KG1 (cell line): ENCODE measurements at places on chromosomes 7 and 10.

- DNase-seq = peak; percentile 71
These were observed 514 bp downstream of the NHLRC2 start for GRCh38 chr10:113854761-113855588.

DNA sequence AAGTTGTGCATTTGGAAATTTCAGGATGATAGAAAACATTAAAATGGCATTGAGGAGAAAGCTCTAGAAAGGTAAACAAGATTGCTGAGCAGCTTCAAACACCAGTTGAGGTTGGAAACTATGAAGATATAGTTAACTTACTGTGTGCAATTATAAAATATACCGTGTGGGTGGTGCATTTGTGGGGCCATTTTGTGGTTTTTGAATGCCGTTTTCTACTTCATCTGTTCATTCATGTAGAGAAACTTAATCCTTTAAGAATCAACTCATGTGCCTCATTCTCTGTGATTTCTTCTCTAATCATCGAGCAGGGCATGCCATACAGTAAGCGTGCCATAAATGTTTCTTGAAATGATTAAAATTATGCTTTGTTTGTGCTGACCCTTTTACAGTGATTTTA is 232.8 kb upstream of the TEX47 start:
- DNase-seq = no peak

DNA sequence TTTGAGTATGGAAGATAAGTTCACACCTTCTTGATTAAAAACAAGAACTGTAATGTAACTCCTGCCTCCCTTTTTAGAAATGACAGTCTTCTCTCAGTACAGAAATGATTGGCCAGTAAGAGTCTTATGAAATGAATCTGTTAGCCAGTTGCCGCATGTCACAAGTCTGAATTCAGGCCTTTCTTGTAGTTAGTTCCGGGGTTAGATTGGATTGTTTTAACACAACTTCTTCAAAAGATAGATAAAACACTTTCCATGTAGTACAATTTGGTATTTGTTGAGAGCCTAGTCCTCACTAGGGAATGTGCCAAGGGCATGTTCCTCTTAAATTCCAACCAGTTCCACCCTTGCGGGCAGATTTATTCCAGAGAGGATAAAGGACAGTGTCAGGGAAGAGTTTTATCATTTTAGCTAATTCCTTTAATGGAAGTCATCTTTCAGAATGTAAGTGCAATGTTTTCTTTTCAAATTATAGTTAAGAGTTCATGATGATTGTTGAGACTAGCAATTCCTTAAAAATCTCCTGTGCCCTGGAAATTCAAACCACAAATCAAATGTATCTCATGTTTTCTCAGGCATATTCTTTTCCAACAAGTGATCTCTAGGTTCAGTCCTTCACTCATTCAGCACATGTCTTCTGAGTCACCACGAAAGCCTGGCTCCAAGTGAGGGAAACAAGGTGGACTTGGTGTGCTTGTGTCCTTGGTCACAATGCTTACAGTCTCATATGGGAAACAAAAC is 4.1 kb downstream of the FHIP2A start:
- no peak for DNase-seq

DNA sequence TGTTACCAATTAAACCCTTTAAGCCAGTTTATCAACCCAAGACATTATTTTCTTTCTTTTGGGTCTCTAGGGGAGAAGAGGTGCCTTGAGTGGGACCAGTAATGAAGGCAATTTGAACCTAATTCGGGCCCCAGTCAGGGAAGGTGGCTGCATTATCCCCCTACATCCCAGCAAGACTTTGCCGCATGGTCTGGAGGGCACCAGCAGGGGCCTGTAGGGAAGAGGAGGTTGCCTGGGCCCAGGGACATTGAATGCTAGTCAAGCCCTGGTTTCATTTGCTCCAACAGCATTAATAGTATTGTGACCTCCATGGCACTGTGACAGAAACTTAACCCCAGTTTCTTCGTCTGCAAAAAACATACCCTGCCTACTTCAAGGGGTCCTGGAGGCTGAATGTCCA is 108.8 kb downstream of the CUX1 start:
- no peak for DNase-seq

GRCh38 chr10:122040786-122041185 is 51.8 kb downstream of the TACC2 start:
- DNase-seq = no peak

DNA sequence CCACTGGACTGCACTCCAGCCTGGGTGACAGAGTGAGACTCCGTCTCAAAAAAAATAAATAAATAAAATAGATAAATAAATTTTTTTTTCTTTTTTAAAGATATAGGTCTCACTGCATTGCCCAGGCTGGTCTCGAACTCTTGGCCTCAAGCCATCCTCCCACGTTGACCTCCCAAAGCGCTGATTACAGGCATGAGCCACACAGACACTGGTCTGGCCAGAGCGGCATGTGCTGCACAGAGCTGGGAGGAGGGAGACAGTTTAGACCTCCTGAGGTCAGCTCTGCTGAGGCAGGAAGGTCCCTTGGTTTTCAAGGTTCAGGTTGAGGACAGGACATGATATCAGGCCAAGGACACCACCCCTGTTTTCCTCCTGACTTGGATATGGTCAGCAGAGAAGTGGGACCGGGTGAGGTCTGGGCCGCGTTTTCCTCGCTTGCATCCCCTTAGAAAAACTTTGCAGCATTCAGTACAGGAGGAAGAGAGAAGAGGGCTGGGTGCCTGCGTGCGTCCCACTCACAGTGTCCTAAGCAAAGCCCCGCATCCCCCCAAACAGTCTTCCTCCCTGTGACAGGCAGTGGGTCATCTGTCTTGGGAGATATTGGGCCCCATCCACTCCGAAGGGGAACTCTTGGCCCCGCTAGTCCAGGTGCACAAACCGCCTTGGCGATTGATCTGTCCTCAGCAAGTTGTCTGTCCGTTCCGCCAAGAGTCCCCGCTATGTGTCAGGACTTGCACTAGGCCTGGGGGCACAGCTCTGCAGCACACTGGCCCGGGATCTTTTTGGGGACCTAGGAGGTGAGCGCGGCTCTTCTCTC is 56.1 kb downstream of the ZNF727 start:
- DNase-seq = no peak

DNA sequence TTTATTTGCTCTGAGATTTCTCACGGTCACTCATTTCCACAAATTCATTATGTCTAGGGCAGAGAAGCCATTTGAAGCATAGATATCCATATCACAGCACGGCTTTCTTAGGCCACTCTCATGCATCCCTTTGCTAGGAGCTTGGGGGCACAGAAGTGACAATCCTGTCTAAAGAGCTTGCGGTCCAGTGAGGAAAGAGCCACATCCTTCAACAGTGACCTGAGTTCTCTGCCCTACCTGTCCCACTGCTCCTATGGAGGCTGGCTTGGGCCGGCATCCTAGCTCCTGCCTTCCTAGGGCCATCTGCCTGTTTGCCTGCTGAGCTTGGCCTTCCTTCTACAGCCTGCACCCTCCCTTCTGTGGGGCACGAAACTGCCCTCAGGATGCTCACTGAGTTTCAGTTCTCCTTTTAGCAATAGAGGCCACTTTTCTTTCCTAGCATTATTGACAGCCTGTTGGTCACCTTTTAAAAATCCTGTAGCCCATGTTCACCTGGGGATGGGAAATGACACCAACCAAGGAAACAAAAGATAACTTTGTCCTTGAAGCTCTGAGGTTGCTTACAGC is 212.1 kb upstream of the GRB10 start:
- DNase-seq = no peak

- no peak for DNase-seq
These were observed 104.2 kb downstream of the CTTNBP2 start for GRCh38 chr7:117769085-117769484.

GRCh38 chr10:64090865-64091264 is 569.7 kb downstream of the REEP3 start:
- DNase-seq = no peak

- no peak for DNase-seq
These were observed 37.8 kb downstream of the FAM13C start for GRCh38 chr10:59324597-59324996.

GRCh38 chr10:79266543-79267312 is 80.5 kb upstream of the PPIF start:
- no peak for DNase-seq

- DNase-seq = no peak
These were observed 190.1 kb downstream of the LRRTM3 start for GRCh38 chr10:67115972-67116371.

- no peak for DNase-seq
These were observed 50.3 kb downstream of the SLIT1 start for GRCh38 chr10:97135464-97135863.

DNA sequence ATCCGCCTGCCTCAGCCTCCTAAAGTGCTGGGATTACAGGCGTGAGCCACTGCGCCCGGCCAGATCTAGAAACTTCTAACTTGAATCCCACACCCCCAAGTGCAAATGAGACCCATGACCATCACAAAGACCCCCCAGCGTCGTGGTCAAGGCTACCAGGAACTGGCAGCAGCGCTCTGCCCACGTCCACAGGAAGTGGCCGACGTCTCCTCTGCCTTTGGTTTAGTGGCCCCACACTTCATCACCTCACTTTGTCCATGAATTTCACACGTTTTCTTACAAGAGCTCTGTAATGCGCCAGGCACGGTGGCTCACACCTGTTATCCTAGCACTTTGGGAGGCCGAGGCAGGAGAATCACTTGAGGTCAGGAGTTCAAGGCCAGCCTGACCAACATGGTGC is 53.5 kb upstream of the TNRC18 start:
- DNase-seq = no peak

- no peak for DNase-seq
These were observed 240.5 kb upstream of the PRSS58 start for GRCh38 chr7:142498364-142498763.

GRCh38 chr7:11297764-11298163 is 324.1 kb downstream of the PHF14 start:
- DNase-seq = no peak

DNA sequence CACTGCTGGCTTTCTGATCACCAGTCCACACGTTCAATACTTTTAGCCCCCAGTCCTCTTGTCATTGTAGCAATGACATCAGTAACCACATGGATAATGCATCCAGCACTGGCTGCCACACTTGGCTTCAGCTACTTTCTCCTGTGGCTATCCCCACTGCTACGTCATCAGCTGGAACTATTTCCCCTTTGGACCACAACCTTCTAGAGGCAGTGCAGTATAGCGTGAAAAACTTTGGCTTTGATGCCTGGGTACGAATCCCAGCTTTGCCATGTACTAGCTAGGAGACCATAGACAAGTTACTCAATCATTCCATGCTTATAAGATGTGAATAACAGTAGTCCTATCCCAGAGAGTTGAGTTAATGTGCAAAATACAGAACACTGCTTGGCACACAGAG is 63.2 kb downstream of the CCDC3 start:
- no peak for DNase-seq

GRCh38 chr7:100107890-100108289 is 6.4 kb downstream of the AP4M1 start:
- DNase-seq = no peak

GRCh38 chr10:43857206-43857930 is 208.7 kb upstream of the ZNF32 start:
- DNase-seq = no peak

- DNase-seq = no peak
These were observed 1.3 kb downstream of the ZNF775 start for GRCh38 chr7:150380463-150380862.

DNA sequence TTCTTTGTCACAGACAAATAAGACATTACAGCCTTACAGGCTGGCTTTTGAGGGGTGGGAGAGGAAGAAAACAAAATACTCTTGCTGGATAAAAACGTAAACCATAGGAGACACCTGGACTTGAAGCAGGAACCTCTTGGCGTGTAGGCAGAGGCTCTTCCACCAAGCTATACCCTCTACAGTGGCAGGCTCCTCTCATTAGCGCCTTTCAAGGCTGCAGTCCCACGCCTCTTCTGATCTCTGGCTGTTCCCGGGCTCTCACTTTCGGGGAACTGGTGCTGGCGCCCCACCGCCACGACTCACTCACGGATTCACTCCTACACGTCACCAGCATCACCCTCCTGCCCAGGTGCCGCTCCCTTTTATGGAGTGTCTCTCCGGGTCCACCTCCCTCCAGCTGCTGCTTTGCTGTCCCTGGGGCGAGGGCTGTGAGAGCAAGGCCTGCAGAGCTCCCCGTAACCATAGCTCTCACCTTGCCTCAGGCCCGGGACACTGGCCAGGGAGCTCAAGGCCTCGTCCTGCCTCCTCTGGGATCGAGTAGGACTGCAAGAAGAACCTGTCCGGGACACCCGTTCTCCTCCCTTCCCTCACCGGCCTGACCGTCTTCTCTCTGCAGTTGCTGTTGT is 62.6 kb downstream of the ZNF777 start:
- DNase-seq = no peak

GRCh38 chr10:16820421-16820820 is 3.2 kb upstream of the RSU1 start:
- no peak for DNase-seq

- no peak for DNase-seq
These were observed 343.0 kb upstream of the PCDH15 start for GRCh38 chr10:55144001-55144400.

GRCh38 chr7:141073173-141073640 is 657 bp upstream of the TMEM178B start:
- no peak for DNase-seq

GRCh38 chr7:154917808-154918160 is 85.1 kb downstream of the PAXIP1 start:
- no peak for DNase-seq

DNA sequence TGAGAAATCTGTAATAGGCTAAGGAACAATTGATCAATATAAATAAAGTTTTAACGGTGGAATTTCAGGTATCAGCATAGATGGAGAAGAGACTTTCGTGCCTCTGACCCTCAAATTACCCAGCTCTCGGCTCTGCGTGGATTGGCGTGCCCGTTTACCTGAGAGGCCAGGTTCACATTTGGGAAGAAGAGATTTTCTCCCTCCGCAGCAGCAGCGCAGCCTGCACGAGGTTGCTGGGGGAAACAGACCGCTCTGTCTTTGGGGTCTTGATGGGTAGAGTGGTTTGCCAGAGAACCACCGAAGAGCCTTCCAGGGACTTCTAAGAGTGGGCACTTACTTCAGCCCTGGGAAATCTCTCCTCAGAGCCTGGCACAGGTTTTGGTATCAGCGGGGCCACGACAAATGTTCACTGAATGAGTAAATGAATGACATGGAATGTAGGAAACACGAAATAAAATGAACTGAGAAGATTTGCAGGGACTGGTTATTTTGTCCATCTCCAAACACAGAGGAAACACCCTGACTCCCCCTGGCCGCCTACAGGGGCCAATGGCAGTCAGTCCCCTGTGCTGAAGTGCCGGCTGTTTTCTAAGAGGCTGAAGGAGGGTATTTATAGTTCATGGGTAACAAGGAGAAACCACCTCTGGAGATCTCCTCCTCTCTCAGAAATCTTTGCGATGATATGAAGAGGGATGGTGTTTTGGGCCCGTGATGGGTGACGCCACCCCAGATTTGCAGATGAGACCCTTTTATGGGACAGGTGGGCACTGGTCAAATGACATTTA is 338.5 kb downstream of the ADARB2 start:
- DNase-seq = no peak

GRCh38 chr7:115789901-115790300 is 240.7 kb downstream of the TFEC start:
- DNase-seq = no peak

DNA sequence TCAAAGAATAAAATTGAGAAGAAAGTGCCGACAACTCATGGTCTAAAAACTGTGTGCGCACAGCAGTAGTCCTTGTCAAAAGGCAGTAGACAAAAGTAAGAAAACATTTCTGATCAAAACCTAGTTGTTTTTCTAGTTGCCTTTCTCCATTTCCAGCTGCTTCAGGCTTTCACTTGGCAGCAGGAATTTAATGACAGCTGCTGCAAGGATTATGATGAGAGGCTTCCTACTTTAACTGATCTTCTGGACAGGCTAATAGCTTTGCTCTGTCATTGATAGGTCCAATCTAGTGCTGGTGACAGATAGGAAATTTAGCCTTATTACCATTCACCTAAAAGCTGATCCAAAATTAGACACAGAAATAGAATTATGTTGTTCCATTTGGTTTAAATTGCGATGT is 110.7 kb upstream of the SEMA3C start:
- DNase-seq = no peak

- no peak for DNase-seq
These were observed 109.6 kb downstream of the ELAPOR2 start for GRCh38 chr7:86949779-86950260.
